ENCODE measurements at places on chromosomes 2 and 18.

DNA sequence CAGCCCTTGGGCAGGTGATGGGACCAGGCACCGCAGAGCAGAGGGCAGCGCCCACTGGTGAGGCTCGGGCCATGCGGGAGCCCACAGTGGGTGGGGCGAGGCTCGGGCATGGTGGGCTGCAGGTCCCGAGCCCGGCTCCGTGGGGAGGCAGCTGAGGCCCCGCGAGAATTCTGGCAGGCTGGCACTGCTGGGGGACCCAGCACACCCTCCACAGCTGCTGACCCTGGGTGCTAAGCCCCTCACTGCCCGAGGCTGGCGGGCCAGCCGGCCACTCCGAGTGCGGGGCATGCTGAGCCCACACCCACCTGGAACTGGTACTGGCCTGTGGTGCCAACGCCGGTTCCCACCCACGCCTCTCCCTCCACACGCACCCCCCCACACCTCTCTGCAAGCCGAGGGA, 29.7 kb upstream of the COL3A1 start:
- no peak for DNase-seq

DNA sequence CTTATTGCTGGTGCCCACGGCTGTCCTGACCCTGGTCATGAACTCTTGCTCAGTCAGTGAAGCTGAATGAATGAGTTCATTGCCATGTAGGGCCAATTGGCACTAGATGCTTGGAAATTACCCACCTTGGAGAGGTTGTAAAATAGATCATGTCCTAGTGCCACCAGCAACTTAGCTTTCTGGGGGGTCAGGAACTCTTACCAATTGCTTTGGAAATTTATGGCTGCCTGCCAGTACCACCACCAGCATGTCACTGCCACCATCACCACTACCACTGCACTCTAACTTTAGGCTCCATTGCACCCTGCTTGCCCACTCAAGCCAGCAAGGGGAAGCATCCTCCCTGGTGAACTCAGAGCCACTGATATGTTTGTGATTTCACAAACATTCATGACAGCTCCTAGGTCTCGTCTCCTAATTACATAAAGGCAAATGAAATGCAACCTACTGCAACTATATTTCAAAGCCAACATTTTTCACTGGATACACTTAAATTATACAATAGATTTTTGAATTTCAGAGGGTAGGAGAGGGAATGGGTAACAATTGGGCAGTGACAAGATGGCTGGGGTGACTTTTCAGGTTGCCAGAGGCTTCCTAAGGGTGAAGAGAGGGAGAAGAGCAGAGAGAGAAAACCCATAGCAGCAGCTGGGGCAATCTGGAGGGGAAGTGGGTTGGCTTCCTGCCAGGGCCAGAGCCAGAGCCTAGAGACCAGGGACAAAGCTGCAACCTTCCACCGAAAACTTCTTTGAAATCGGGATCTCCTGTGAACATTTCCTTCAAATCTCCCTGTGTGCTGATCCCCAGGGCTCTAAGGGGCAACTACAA, 3.5 kb upstream of the EMILIN1 start:
- DNase-seq: no peak

GRCh38 chr2:239232195-239232578, 168.6 kb downstream of the HDAC4 start:
- DNase-seq: no peak

- no peak for DNase-seq
Observed at GRCh38 chr2:46537624-46538295, 58.4 kb downstream of the TMEM247 start.

DNA sequence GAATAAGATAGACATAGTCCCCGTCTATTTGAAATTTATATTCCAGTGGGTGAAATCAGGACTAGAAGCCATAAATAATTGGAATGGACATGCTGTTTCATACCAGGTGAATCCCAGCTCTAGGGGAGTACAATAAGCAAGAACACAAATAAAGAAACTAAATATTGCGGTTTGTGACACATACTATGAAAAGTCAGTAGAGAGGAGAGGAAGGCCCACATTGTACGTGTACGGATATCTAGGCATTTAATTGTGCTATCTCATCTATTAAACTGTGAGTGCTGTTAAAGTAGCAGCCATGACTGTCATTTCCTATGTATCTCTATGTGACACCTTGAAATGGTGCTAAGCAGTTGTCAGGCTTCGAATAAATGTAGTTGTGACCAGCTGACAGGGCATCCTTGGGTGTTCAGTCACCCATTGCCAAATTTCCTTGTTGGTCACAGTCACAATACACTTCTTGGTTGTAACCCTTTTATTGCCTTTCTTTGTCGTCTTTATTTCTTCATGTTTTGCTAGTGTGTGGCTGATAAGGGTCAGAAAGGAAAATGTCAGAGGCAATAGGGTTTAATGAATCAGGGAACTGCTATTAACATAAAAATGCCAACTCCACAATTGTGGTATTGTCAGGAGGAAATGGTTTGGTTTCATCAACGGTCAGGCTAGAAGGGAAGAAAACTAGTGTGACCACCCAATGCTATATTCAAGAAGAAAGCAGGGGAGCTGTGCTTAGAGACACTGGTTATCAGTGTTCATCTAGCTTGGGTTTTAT, 31.5 kb downstream of the CPO start:
- no peak for DNase-seq

GRCh38 chr2:188047735-188048134, 243.9 kb upstream of the GULP1 start:
- no peak for DNase-seq

GRCh38 chr2:218294430-218295022, 2.2 kb upstream of the TMBIM1 start:
- DNase-seq: no peak

GRCh38 chr2:56473524-56473923, 289.7 kb downstream of the CCDC85A start:
- DNase-seq: no peak

- peak; percentile 10 for DNase-seq
Observed at GRCh38 chr2:147937744-147938349, 82.7 kb downstream of the ORC4 start.

DNA sequence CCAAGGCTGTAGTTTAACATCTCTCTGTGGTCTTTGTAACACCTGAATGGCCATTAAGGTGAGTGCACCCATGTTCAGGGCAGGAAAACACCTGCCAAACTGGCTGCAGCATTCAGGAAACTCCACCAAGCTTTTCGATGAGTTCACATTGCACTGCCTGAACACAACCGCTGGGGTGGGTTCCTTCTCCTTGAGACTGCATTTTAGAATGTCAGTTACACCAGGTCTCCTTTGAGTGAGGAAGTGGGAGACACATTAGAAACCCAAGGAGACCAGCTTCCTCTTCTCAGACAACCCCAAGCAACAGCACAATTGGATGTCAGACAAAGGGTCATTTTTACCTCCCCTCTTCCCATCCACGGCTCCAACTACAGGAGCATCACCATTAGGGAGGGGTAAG, 35.2 kb downstream of the CYRIA start:
- DNase-seq: no peak

- no peak for DNase-seq
Observed at GRCh38 chr2:120390381-120391055, 44.6 kb downstream of the INHBB start.

- DNase-seq: no peak
Observed at GRCh38 chr2:217616936-217617335, 385.9 kb downstream of the TNS1 start.

DNA sequence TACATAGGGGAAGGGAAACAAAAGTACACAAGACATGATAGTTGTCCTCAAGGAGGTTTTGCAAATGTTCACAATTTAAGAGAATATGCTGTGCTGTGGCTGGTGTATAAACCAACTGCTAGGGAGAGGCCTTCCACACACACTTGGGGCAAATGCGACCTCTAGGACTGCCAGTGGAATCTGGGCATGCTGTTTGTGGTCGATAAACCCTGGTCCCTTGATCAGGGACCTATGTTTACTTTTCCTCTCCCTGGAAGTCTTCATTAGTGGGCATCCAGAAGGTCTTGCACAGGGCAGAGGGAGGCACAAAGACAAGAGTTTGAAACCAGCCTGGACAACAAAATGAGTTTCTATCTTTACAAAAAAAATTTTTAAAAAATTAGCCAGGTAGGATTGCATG, 7.3 kb upstream of the IL1B start:
- no peak for DNase-seq

GRCh38 chr2:67208887-67209500, 188.1 kb upstream of the ETAA1 start:
- no peak for DNase-seq

All from GM04504 (cell line).